ENCODE measurements at places on chromosomes 2 and 18. TPM values are rescaled to one million over a fixed set of nuclear protein-coding genes. Genes with fewer than 3 reads are reported as not detected.
A peak's percentile ranks its signal among the peaks of the same experiment; 100 is the strongest.

CASP10 gene
- 0.86 TPM for total RNA-seq

- no peak for DNase-seq
- H3K4me3 ChIP-seq, result no peak overlapping the region
- no peak overlapping the region for H3K27ac ChIP-seq
- H3K27me3 ChIP-seq, result no peaks in the 10 kb centered on the region
- H3K36me3 ChIP-seq, result no peaks in the 10 kb centered on the region
- H3K4me1 ChIP-seq, result peaks cover 3% of the 10 kb centered on the region
Observed at GRCh38 chr2:237682151-237682550, 54.8 kb downstream of the LRRFIP1 start.

DNA sequence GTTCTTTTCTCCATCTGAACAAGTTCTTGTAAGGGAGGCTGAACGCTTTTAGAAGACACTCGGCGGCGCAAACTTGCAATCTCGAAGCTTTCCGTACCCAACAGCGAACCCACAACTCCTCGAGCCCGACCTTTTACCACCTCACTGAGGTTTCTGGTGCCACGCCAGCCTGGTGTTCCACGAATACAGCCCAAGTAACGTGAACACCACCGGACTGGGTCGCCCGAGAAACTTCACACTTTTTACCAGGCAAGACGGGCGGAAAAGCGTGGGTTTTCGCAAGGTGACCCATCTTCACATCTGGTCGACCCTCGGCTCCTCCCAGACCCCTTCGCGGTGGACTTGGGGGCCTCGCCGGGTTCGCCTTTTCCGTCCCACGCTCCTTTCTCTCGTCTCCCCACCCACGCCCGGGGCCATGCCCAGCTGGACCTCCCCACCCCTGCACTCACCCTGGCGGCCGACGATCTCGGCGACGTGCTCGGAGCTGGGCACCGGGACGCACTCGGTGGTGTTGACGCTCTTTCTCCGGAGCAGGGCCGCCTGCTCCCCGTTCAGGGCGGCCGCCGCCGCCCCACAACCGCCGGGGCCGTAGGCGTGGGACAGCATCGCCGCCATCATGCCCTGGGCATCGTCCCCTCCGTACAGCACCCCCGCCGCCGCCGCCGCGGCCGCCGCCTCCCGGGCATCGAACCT lies 1.2 kb downstream of the MEX3C start:
- peak overlapping the region; percentile 98 for H3K27ac ChIP-seq
- peak overlapping the region; percentile 95 for H3K4me3 ChIP-seq
- H3K36me3 ChIP-seq, result no peaks in the 10 kb centered on the region
- H3K4me1 ChIP-seq, result peaks cover 36% of the 10 kb centered on the region
- no peaks in the 10 kb centered on the region for H3K27me3 ChIP-seq

DNA sequence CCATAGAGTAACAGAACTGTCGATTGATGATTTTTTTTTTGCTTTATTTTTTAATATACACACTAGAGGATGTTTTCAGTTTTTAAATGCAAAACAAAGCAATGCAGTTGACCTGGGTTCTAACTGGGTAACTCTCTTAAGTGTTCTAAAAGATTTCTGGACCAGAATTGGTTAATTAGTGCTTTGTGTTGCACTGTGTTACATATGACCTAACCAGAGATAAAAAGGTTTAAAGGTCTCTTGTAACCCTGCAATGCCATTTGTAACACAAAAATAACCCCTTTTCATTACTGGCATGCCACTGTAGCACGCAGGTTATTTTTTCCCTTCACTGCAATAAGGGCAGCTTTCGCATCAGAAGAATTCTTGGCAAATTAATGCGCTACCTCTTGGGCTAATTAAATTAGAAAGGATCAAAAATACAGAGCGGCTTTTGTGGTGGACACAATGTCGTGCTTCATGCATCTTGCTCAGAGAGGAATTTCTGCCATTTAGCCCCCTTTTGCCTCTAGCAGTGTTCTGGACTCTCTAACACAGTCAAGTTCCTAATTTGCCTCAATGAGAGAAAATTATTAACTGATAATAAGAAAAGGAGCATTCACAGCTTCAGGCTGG lies 250.8 kb upstream of the ZEB2 start:
- H3K27me3 ChIP-seq, result no peaks in the 10 kb centered on the region
- no peaks in the 10 kb centered on the region for H3K4me1 ChIP-seq
- no peaks in the 10 kb centered on the region for H3K36me3 ChIP-seq
- no peak overlapping the region for H3K4me3 ChIP-seq
- no peak for DNase-seq
- H3K27ac ChIP-seq, result no peak overlapping the region

GRCh38 chr2:175478096-175478768 lies 296.7 kb upstream of the ATP5MC3 start:
- H3K36me3 ChIP-seq, result no peaks in the 10 kb centered on the region
- no peaks in the 10 kb centered on the region for H3K4me1 ChIP-seq
- DNase-seq, result no peak
- H3K27me3 ChIP-seq, result no peaks in the 10 kb centered on the region
- no peak overlapping the region for H3K4me3 ChIP-seq

DNA sequence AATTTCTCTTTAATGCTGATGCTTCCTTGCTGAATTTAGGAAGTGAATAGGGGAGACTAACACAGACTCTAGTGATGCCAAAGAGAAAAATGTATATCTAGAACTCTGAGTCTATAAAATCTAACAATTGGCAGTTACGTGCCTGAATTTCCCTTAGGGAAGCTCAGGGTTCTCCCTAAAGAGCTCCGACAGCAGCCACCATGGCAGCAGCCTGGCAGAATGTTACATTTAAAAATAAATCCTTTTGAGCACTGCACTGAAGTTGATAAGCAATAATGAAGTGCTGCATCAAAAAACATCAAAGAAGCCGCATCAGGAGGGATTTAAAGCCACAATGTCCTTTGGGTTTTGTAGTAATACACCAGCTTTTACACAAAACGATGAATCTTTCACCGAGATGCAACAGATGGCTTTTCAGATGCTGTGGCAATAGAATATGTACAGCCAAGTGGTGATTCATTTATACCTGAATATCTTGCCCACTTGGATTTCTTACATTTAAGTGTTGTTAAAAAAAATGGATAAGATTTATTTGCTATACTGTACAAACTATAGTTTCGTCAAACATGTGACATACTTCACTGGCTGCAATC lies 291.2 kb upstream of the SESTD1 start:
- no peak for DNase-seq
- H3K27ac ChIP-seq, result no peak overlapping the region
- no peaks in the 10 kb centered on the region for H3K4me1 ChIP-seq
- no peaks in the 10 kb centered on the region for H3K27me3 ChIP-seq
- H3K36me3 ChIP-seq, result no peaks in the 10 kb centered on the region

MALL gene
- not detected for total RNA-seq

SLC38A11 gene
- not detected for total RNA-seq

RUFY4 gene
- not detected for total RNA-seq

DNA sequence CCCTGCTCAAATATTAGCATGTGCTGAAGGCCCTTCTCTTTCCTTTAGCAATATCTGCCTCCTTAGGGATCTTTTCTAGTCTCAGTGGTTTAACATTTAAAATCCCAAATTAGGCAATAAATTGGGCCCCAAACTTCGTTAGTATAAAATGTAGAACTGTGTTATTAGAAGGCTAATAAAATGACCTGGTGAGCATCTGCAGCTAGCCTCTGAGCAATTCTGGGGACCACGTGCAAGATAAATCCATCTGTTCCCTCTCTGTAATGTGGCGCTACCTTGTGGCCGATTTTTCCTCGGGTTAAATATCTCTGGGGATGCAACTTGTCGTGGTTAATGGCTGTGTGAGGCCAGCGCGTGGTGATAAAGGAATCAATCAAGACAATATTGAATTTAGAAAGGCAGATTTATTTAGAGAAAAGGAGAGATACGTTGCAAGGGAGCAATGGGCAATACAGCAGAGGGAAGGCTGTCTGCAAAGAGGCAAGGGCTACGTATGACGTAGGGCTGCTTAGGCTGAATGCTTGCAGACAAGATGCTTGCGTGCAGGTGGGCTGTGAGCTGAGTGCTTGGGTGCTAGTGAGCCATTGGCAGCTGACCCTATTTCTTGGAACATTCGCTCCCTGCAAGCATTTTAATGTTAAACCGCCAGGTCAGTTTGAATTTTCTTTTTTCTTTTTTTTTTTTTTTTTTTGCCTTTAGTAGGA lies 18.5 kb upstream of the IL36G start:
- DNase-seq, result peak; percentile 5
- H3K4me1 ChIP-seq, result no peaks in the 10 kb centered on the region

GPR35 gene
- total RNA-seq, result 5.1 TPM

DNA sequence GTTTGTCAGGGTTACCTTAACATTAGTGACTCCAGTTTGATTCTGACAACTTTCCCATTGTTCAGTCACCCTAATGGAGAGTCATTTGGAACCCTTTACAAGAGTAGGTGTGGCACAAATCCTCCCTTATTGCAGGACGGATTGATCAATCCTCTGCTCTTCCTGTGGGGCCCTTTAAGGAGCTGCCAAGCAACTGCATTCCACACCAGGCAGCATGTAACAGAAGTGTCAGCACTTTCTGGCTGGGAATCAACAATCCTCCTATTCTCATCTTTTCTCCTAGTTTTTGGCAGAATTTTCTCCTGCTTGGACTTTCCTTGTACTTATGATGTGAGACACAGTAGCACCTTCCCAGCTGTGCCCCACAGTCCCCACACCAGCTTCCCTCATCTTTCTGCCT lies 177.8 kb downstream of the ST6GAL2 start:
- H3K36me3 ChIP-seq, result no peaks in the 10 kb centered on the region
- no peak overlapping the region for H3K4me3 ChIP-seq
- H3K27ac ChIP-seq, result no peak overlapping the region

GRCh38 chr2:54628418-54628817 lies 95.0 kb upstream of the EML6 start:
- no peak overlapping the region for H3K4me3 ChIP-seq
- H3K36me3 ChIP-seq, result peaks cover 96% of the 10 kb centered on the region
- no peak overlapping the region for H3K27ac ChIP-seq
- no peaks in the 10 kb centered on the region for H3K4me1 ChIP-seq
- H3K27me3 ChIP-seq, result no peaks in the 10 kb centered on the region
- DNase-seq, result no peak

PARD6G gene
- 10.3 TPM for total RNA-seq

DNA sequence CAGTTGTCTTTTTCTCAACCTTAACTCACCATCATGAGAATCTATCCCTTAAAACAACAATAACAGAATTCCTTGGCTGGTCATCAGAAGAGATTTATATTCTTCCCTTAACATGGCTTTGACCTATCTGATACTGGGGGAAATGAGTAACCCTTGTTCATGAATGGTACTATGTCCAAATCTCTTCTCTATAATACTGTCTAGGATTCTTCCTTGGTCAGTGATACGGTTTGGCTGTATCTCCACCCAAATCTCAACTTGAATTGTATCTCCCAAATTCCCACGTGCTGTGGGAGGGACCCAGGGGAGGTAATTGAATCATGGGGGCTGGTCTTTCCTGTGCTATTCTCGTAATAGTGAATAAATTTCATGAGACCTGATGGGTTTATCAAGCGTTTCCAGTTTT lies 282.0 kb upstream of the SIX2 start:
- H3K4me3 ChIP-seq, result no peak overlapping the region
- DNase-seq, result no peak
- no peaks in the 10 kb centered on the region for H3K36me3 ChIP-seq
- no peak overlapping the region for H3K27ac ChIP-seq
- no peaks in the 10 kb centered on the region for H3K4me1 ChIP-seq

DNA sequence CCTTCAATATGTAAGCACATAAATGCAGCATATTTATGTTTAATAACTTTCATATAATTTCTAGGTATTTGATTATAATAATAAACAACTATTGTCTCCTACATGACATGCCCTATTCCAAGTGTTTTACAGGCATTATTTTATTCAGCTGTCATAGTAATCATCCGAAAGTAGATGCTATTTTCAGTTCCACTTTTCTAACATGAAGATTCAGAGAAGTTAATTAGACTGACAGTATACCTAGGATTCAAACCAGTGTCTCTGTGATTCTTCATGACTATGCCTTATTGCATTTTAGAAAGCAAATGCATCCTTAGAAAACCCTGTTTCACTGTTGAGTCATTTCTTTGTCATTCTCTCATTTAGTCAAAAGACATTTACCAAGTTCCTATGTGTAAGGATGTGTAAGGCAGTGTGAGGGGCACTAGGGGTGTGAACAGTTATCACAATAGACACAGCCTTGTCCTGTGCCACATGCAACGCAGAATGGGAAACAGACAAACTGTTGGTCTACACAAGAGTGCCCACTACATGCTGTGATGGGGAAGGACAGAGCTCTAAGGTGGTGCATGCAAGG lies 79.8 kb downstream of the DTNA start:
- H3K27ac ChIP-seq, result no peak overlapping the region
- no peaks in the 10 kb centered on the region for H3K36me3 ChIP-seq
- no peaks in the 10 kb centered on the region for H3K27me3 ChIP-seq
- H3K4me3 ChIP-seq, result no peak overlapping the region

- H3K4me1 ChIP-seq, result peaks cover 2% of the 10 kb centered on the region
- no peak for DNase-seq
- H3K36me3 ChIP-seq, result no peaks in the 10 kb centered on the region
- H3K4me3 ChIP-seq, result no peak overlapping the region
Observed at GRCh38 chr2:6237039-6237660, 545.0 kb downstream of the SOX11 start.

DNA sequence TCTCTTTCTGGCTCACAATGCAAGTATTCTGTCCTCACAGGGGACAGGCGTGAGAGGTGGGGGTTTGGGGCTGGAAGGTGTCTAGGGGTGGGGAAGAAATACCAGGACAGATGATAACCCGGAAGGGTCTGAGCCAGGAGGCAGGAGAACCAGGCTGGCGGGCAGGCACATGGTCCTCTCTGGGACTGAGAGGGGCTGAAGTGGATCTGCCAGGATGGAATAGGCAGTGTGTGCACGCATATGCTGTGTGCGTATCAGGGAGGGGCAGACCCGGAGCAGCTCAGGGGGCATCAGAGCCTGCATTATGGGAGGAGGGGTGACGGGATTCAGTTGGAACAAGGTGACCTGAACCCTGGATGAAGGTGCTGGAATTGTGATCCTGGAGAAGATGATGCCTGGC lies 157.3 kb downstream of the DYSF start:
- no peak for DNase-seq
- no peak overlapping the region for H3K27ac ChIP-seq
- no peak overlapping the region for H3K4me3 ChIP-seq
- H3K36me3 ChIP-seq, result no peaks in the 10 kb centered on the region

DNA sequence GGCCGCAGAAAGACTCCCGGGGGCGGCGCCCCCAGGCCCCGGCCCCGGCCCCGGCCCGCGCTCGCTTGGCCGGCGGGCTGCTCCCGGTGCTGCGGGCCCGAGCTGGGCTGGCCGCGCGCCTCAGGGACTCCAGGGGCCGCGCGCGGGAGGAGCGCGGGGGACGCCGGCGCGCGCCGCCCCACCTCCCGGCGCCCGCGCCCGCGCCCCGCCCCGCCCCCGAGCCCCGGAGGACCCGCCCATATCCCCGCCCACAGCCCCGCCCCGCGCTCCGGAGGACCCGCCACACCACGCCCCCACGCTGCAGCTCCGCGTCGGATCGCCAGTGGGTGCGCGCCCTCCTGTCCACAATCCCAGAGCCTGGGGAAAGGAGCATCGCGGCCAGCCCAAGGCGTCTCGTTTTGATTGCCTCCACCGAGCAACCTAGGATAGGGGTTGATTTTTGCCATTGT lies at the start of gene PARD6G:
TSS of gene PARD6G (minus strand) at position 122 of the 449 bp plus-strand sequence. CDS start 166 bp downstream, outside the sequence.
- H3K36me3 ChIP-seq, result no peaks in the 10 kb centered on the region
- peak; percentile 79 for DNase-seq
- peak within 1 kb of the TSS; percentile 92 for H3K4me3 ChIP-seq
- no peaks in the 10 kb centered on the region for H3K4me1 ChIP-seq

All from cardiac muscle cell (in vitro differentiated cells and primary cell).